EH (cell line): ENCODE measurements at places on chromosomes 7 and 10.
A peak's percentile ranks its signal among the peaks of the same experiment; 100 is the strongest.

- peak; percentile 93 for DNase-seq
Observed at GRCh38 chr7:128215281-128215680, 25.8 kb upstream of the LEP start.

DNA sequence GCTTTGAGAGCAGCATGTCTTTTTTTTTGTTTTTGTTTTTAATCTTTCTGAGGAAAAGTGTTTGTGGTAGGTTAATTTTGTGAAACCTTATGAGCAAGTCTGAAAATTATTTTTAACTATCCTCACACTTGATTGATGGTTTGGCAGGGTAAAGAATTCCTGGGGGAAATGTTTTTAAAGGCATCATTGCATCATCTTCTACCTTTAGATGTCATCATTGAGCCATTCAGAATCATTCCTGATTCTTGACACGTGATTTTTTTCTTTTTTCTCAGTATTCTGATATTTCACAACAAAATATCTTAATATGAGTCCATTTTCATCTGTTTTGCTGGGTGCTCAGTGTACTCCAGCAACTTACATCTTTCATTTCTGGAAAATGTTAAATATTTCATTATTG, 28.3 kb downstream of the PALS2 start:
- no peak for DNase-seq

- peak; percentile 67 for DNase-seq
Observed at GRCh38 chr7:73451780-73452398, 18.3 kb downstream of the FZD9 start.

DNA sequence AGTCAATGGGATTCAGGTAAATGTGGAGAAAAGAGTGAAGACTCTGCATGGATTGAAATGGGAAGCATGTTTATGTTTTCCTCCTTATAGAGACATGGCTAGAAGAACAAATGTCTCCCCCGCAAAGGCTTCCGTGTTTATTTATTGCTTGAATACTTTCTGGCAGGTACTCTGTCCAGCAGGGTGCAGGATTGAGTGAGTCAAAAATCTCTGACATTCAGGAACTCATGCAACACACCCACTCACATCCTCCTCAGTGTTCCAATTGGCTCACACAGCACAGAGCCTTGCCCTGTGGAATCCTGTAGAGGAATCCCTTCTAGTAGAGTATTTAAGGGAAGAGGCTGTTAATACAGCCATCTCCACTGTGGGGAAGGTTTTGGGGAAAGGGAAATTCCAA, 290.3 kb upstream of the VWC2 start:
- DNase-seq = no peak

DNA sequence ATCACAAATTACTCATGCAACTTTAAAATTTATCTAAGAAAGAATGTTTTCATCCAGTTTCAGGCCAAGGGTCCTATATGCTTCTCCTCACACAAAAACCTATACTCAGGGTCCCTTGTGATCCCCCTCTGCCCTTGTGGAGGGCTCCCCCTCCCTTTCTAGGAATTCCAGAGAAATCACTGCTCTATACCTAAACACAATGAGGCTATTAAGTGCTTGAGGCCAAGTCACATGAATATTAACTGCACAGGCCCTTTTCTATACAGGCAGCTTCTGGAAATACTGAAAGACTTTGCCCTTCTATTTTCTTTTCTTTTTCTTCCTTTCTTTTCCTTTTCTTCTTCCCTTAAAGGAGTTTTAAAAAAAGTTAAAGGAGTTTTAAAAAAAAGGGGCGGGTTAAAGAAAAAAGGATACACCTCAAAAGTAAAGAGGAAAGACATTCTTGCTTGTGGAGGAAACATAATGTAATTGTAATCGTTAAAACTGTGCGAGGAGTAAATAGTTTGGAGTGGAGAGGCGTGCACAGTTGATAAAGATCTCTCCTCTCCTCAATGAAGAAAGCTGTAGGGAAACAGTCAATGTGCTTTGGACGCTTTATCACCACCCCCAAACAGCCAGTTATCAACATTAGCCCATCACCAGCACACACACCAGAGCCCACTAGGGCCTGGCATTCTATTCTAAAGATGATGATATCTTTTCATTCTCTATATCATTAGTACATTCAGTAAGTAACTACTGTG, 16.4 kb downstream of the GRB10 start:
- DNase-seq = no peak

DNA sequence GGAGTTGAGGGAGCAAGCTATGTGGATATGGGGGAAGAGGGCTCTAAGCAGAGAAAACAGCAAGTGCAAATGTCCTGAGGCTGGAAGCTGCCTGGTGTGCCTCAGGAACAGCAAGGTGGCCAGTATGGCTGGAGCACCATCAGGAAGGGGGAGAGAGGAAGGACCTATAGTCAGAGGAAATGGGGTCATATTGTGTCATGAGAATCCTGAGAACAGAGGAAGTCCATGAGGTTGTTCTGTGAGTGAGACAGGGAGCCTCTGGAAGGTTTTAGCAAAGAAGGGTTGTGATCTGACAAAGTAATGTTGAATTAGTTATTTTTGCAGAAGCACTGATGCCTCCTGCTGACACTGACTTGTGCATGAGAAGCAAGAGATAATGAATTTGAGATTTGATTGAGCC, 204.3 kb downstream of the PTEN start:
- DNase-seq = no peak

DNA sequence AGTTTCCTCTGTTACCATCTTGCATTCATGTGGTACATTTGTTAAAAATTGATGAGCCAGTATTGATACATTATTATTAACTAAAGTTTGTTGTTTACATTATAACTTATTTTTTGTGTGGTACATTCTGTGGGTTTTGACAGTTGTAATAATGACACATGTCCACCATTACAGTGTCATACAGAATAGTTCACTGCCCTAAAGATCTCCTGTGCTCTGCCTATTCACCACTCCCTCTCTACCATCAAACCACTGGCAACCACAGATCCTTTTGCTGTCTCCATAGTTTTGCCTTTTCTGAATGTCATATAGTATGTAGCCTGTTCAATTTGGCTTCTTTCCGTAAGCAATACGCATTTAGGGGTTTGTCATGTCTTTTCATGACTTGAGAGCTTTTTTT, 156.9 kb downstream of the PHF14 start:
- no peak for DNase-seq

DNA sequence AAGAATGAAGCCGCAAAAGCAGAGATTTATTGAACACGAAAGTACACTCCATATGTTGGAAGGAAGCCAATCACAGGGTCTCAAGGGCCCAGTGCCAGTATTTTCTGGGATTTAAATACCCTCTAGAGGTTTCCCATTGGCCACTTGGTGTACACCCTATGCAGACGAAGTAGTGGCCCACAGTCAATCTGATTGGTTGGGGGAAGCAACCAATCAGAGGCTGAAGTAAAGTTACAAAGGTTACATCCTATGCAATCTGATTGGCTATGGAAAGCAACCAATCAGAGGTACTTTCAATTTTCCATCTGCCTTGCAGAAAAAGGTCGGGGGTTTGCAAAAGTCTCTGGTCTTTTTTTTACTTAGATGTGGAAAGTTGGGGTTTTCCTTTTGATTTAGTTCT, 481.3 kb upstream of the NRP1 start:
- DNase-seq = no peak

- peak; percentile 6 for DNase-seq
Observed at GRCh38 chr10:121696854-121697253, 98.6 kb upstream of the FGFR2 start.

DNA sequence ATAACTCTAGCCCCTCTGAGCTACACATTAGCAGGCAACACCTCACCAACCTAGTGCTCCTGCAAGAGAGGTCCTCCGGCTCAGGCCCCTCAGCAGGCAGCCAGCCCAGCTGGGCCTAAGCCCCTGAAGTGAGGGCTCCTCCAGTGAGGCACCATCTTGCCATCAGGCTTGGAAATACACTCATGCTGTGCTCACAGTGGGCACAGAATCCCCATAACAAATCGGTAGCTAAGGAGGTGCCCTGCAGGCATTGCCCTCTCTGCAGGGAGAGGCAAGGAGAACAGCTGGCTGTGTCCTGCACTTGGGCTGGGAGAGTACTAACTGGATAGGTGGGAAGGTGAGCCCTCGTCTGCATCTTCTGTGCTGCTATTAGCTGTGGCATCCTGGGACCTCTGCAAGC, 3.7 kb upstream of the C10orf71 start:
- no peak for DNase-seq

GRCh38 chr10:130559547-130559880, 423.3 kb downstream of the GLRX3 start:
- DNase-seq = no peak

GRCh38 chr10:131180086-131180485, 131.4 kb downstream of the TCERG1L start:
- DNase-seq = no peak

- DNase-seq = no peak
Observed at GRCh38 chr10:93775356-93775755, 17.6 kb downstream of the LGI1 start.

DNA sequence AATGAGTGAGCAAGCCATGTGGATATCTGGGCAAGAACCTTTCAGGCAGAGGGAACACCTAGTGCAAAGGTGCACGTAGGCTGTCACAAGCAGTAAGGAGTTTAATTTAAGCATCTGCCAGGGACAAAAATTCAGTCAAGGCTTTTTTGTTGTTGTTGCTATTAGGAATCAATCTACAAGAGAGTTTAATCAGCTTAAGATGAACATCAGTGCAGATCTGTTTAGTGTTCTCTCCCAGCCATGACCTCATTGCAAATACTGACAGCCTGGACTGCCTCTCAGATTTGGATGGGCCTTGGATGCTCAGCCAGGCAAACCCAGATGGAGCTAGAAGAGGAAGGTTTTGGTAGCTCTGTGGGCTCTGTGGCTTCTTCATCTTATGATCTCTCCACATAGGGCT, 3.3 kb upstream of the GLCCI1 start:
- DNase-seq = no peak

DNA sequence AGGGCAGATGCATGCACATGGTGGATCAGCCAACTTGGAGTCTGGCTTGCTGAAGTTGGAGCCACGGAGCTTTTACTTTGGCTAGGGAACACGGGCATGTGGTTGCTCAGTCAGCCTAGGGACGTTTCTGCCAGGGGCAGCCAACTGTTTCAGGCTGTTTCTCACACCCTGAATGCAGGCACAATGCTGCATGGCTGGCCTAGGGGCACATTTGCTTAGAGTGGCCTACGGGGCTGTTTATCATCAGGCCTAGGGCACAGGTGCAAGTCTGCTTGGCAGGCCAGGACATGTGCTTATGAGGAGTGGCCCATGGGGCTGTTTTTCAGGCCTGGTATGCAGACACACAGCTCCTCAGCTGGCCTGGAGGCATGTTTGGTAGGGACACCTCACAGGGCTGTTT, 107.4 kb downstream of the GSAP start:
- no peak for DNase-seq

DNA sequence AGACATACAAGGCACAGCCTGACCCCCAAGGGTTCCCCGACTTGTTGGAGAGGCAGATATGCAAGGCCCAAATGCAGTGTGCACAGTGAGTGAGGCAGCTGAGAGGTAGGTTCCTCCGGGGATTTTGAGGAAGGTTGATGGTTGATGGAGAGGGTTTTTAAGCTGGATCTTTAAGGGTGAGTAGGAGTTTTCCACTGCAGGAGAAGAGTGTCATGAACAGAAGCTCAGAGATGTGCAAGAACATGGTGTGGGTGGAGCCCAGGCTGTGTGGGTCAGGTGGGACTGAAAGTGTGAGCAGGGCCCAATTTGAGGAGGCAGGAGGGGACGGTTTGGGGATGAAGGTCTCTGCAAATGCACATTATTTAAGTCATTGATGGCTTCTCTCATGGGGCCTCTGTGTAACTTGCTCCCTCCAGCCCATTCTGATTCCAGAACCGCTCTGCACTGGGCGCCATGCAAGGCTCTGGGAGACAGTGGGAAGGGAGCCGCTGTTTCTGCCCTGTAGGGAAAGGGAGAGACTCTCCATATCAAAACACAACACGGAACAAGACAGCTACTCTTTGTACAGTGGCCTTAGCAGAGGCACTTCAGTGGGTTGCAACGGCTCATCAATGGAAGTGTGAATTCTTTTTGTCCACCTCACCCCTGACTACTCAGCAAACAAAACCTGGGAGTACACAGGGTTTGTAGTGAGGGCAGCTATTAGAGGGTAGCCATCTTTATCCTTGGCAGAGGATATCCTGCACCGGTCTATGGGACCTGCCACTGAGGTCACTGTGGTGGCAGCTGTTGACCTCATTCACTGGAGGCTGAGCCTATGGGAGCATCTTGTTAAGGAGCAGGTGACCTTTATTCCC, 29.7 kb downstream of the RAMP3 start:
- no peak for DNase-seq

DNA sequence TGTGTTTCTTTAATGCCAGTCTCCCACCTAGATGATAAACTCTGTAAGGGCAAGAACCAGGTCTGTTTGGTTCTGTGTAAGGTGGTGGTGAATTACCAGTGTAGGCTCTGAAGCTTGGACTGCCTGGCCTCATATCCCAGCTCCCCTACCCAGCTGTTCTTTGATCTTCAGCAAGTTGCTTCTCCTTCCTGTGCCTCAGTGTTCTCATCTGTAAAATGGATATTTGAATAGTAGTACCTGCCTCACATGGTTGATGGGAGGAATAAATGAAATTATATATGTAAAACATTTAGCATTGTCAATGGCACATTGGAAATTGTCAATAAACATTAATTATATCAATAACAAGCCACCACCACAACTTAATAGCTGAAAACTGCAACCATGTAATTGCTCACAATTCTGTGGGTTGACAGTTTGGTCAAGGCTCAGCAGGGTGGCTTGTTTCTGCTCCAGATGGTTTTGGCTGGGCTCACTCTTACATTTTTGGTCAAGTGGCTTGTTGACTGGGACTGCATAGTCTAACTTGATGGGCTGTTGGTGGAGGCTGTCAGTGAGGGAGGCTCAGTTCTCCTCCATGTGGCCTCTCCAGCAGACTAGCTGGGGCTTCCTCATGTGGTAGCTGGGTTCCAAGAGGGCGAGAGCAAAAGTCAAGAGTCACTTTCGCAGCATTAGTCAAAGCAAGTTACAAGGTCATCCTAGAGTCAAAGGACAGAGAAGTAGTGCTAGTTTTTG, 84.5 kb upstream of the DUSP5 start:
- peak; percentile 63 for DNase-seq

GRCh38 chr7:296373-296945, 6.5 kb downstream of the FOXL3 start:
- no peak for DNase-seq

GRCh38 chr7:101898106-101898505, 80.7 kb downstream of the CUX1 start:
- DNase-seq = peak; percentile 79

DNA sequence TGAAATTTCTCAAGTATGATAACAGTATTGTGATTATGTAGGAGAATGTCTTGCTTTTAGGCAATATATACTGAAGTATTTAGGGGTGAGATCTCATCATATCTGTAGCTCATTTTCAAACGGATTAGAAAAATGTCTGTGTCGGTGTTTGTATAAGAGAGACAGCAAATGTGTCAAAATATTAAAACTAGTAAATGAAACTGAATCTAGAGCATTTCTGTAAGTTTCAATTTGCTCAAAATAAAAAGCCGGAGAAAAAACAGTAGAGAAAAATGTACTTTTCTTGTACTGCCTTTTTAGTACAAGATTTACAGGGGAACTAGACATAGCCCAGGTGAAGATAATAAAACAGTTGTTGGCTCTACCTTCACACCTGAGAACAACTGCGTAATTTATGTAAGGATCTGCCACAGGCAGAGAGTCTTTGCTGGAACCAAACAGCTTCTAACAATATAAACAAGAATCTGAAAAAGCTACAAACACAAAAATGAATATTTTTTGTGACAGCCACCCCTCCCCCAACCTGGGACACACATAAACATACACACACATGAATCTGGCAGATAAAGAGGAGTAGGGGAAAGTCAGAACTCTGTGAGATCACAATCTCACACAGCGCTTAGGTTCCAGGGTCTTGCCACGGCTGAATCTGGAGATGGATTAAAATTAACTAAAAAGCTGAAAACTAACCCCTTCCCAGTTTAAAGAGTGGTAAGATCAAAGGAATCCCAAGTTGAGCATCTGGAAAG, 153.3 kb downstream of the AVL9 start:
- no peak for DNase-seq

- no peak for DNase-seq
Observed at GRCh38 chr7:36945612-36946400, 221.5 kb upstream of the AOAH start.
